ENCODE measurements at places on chromosomes 1 and 21. TPM values are rescaled to one million over a fixed set of nuclear protein-coding genes. Genes with fewer than 3 reads are reported as not detected.

The CLCA2 gene
- total RNA-seq = not detected

The PROX1 gene
- 8.5 TPM for total RNA-seq

The RPE65 gene
- not detected for total RNA-seq

The IRF6 gene
- total RNA-seq = 26.1 TPM

The CNKSR1 gene
- 187 TPM for total RNA-seq

The TMEM269 gene
- not detected for total RNA-seq

The DDAH1 gene
- total RNA-seq = 22.4 TPM

The NCF2 gene
- 3.8 TPM for total RNA-seq

The LCK gene
- total RNA-seq = 4.5 TPM

The NES gene
- 4.6 TPM for total RNA-seq

The GBP4 gene
- total RNA-seq = 1.00 TPM

The COA6 gene
- 21.6 TPM for total RNA-seq

The KMO gene
- not detected for total RNA-seq

The GUCA2A gene
- total RNA-seq = 2,017 TPM

The OR10J1 gene
- total RNA-seq = not detected

The CHRM3 gene
- 29.5 TPM for total RNA-seq

The C2CD4D gene
- total RNA-seq = not detected

The C1orf226 gene
- 20.3 TPM for total RNA-seq

The RAB3B gene
- 4.5 TPM for total RNA-seq

The DMRTB1 gene
- not detected for total RNA-seq

The NBPF20 gene
- 1.6 TPM for total RNA-seq

The FNBP1L gene
- total RNA-seq = 69.4 TPM

The KCNK2 gene
- 0.32 TPM for total RNA-seq

The TNFRSF18 gene
- not detected for total RNA-seq

The TSPEAR gene
- not detected for total RNA-seq

The AMY1A gene
- not detected for total RNA-seq

The KCNJ9 gene
- not detected for total RNA-seq

The GPA33 gene
- 87.4 TPM for total RNA-seq

The GJB3 gene
- total RNA-seq = not detected

The CYP2J2 gene
- total RNA-seq = 21.7 TPM

The GJB4 gene
- not detected for total RNA-seq

The AMY2A gene
- not detected for total RNA-seq

The OPRD1 gene
- total RNA-seq = under 0.01 TPM

The GNAT2 gene
- not detected for total RNA-seq

The TTC3 gene
- 84.0 TPM for total RNA-seq

The TRNP1 gene
- total RNA-seq = 0.80 TPM

The SLFNL1 gene
- total RNA-seq = 1.3 TPM

The TNFRSF9 gene
- total RNA-seq = 0.48 TPM

The BTBD19 gene
- total RNA-seq = 5.6 TPM

The PHTF1 gene
- total RNA-seq = 10.8 TPM

The KIF26B gene
- not detected for total RNA-seq

The MYOG gene
- total RNA-seq = not detected

The ZNF362 gene
- 121 TPM for total RNA-seq

All from transverse colon (tissue), 4 donors.